Breast epithelium (tissue), 4 donors: ENCODE measurements at places on chromosomes 1 and 21. TPM values are rescaled to one million over a fixed set of nuclear protein-coding genes. Genes with fewer than 3 reads are reported as not detected.

Gene ERICH3
- 0.29 TPM for total RNA-seq

Gene GBP3
- 22.9 TPM for total RNA-seq

Gene S100A8
- 37.4 TPM for total RNA-seq

Gene E2F2
- total RNA-seq: under 0.01 TPM

Gene PSEN2
- total RNA-seq: 31.9 TPM

Gene C4BPB
- total RNA-seq: 0.80 TPM

Gene DNALI1
- total RNA-seq: 20.6 TPM

Gene PTGER3
- total RNA-seq: 52.1 TPM
